ENCODE measurements at places on chromosomes 11 and 22.

DNA sequence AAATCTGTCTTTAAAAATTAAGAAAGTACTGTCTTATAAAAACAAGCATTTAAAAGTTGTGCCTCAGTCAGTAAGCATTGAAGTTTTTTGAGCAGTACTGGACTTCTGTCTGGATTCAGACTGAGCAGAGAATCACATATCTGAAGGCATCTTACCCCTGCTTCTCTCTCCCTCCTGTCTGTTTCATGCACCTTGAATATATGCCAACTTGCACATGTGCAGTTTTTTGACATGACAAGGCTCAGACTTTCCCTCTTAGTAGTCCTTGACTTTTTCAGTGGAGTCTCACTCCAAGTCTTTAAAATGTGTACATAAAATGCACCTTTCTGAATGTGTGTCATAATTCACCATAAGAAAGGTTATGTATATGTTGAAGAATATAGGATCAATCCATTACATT lies 19.8 kb downstream of the SPECC1L start:
- no peak for DNase-seq

- no peak for DNase-seq
Measured at GRCh38 chr11:46275964-46276641, 1.4 kb upstream of the CREB3L1 start.

DNA sequence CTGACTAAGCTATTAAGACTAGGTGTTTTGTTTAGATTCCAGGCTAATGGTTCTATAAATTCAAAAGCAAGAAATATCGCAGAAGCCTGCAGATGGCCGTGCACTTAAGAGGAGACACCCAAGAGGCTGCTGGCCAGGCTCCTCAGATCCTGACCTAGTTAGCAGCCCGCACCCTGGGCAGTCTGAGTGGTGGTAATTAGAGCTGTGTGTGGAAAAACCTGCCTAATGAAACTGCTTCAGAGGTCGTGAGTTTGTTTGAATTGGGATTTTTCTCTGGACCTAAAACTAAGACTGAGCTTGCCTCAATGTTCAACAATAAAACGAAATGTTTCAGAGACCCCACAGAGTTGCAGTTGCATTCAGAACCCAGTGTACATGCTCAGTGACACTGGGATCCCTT lies 627.7 kb downstream of the OPCML start:
- no peak for DNase-seq

- no peak for DNase-seq
Measured at GRCh38 chr11:110435780-110436717, 6.3 kb downstream of the FDX1 start.

- DNase-seq, result no peak
Measured at GRCh38 chr22:28841111-28841510, 40.7 kb upstream of the XBP1 start.

DNA sequence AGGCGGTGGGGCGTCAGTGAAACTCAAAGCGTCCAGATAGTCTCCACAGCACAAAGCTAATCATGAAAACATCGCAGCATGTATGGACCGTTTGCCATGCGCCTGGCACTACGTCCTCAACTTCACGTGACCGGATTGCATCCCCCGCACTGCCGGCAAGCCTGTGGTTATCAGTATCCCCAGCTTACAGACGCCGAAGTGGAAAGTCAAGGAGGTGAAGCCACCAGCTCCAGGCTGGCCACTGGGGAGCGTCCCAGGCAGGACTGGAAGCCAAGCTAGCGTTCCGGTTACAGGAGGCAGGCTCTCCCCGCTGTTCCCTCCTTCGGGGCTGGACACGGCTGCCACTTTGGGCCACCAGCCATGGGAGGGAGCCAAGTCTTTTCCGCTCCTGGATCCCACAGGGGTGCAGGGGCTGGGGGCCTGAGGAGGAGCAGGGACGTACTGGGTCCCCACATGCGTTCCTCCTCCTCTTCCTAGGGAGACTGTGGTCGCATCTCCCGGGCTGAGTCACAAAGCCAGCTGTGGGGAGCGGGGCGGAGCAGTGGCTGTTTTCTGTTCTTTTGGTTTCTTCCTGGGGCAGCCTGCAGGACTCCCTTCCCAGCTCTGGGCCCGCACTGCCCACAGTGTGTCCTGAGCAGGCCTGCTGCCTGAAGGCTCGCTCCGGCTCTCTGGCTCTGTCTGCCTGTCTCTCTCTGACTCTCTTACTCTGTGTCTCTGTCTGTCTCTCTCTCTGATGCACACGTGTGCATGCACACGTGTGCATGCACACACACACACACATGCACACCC lies 4.3 kb upstream of the OSBPL5 start:
- DNase-seq, result no peak

DNA sequence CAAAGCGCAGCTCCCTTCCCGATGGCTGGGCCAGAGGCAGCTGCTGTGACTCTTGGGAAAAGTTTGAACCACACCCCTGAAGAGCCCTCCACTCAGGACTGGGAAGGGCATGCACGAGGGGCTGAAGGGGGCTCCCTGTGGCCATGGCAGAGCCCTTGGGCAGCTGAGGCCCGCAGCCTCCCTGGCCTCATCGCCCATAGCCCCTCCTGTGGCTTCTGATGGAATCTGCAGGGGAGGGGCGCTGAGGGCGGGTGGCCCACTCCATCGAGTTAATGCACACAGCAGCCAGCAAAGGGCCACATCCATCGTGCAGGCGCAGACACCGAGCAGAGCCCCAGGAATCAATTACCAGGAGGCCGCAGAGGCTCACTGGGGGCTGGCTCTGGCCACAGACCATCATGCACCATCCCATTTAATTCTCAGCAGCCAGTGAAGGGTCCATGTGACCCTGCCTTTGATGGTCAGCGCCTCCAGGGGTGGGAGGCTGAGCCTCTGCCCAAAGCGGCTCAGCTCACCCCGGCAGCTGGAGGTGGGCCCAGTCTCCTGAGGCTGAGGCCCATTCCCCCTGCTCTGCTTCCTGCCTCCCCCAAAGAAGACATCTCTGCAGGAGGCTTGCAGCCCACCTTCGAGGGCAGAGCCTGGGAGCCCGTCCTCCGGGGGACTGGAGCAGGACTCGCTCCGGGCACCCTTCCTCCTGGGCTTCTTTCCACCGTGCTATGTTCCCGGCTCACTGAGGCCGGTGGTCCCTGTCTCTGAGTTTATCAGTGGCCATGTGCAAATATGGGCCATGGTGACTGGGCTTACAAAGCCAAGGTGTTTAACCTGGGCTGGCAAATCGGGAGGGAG lies 1410.2 kb downstream of the BRD1 start:
- DNase-seq, result no peak

GRCh38 chr11:110392056-110392455 lies 37.7 kb upstream of the FDX1 start:
- no peak for DNase-seq

- no peak for DNase-seq
Measured at GRCh38 chr11:67435031-67435726, 2.3 kb downstream of the PTPRCAP start.

GRCh38 chr11:35786188-35786587 lies 123.6 kb downstream of the TRIM44 start:
- no peak for DNase-seq

DNA sequence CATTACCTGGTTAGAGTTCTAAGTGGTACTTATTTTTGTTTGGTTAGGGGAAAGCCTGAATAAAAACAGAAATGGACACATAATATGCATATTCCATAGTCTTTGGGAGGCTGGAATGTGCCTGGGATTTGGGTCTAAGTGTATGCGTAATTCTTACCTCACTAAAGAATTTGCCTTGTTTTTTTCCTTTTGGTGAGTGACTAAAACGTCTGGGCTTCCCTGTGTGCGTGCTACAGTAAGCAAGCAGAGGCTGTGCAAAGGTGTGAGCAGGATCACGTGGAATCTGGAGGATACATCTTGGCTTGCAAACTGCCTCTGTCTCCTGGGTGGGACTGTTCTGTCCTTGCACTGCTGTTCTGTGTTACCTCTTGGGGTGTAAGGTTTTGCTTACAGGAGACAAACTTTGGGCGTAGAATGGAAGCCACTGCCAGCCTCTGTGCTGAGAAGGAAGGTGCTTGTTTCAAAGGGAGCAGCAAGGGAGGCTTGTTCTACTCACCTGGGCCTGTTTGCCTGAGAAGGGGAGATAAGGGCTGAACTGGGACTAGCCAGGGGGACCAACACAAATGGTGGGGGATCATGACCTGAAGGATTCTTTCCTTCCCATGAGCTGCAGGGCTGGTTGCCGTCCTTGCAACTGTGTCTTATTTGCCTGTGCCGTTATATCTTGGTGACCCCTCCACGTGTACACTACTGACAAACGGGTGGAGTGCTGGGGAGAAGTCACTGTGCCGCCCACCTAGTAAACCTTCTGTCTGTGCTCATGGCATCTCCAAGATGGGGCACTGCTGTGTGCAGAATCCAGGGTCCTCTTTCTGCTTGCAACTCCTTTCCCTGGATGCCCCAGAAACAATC lies 4.5 kb downstream of the NEAT1 start:
- no peak for DNase-seq

DNA sequence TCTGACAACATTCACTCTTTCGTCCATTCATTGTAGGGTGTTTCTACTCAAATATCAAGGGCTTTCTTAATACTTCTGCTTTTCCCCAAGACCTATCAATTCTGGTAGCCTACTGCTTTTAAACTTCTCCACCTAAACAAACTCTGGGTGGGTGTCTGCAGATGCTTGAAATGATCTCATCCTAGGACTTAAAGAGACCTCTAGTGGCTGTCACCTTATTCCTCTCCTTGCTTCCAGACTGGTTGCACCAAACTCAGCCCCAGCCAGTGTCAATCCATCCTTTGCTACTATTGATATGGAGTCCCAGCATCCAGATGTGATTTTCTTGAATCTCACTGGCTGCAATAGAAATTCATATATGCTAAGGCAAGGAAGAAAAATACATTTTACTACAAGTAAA lies 274.7 kb downstream of the NXPE2 start:
- no peak for DNase-seq

DNA sequence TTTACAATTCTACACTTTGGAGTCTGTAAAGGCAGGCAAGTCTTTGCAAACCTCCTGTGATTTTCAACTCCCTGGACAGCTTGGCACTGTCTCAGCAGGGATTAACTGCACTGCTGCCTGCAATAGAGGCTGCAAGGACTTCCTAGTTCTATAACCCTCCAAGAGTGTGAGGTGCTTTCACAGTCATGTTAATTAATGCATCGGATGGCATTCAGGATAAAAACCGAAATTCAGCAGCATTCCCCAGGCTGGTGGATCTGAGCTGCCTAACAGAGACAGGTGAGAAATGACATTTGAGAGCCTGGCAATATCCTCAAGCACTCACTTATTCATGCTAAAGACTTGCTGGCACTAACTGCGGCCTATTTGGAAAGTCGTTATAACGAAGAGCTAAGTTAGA lies 85.0 kb downstream of the LARGE1 start:
- DNase-seq, result no peak

DNA sequence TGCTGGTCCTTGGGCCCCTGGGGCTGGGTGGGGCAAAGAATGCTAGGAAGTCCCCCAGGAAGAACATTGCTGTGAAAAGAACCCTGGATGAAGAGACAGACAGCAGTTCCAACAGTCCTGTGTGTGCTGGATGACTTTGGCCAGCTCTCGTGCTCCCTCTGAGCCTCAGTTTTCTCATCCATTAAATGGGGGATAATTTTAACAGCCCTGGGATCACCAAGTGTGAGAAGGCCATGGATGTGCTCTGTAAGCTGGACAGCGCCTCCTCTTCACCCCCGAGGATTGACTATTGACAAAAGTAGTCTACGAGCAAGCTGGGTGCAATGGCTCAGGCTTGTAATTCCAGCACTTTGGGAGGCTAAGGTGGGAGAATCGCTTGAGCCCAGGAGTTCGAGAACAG lies 2.5 kb downstream of the LARGE2 start:
- no peak for DNase-seq

GRCh38 chr11:106242718-106243415 lies 165.4 kb downstream of the AASDHPPT start:
- no peak for DNase-seq

DNA sequence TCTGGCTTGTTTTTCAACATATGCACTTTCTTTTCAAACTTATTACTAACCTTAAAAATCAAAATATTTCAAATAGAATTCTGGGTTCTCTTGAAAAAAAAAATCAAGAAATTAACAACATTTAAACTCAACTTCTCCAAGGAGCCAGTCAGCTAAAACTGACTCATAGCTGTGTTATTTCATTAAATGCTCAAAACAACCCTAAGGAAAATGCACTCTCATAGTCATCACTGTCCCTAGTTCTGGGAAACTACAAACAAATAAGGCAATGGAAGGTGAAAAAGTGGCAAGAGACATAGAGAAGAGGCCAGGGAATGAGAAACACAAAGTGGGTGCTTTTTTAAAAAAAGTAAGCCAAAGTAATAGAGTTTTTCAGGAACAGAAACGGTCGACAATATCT lies 4.1 kb upstream of the ARHGAP20 start:
- no peak for DNase-seq

DNA sequence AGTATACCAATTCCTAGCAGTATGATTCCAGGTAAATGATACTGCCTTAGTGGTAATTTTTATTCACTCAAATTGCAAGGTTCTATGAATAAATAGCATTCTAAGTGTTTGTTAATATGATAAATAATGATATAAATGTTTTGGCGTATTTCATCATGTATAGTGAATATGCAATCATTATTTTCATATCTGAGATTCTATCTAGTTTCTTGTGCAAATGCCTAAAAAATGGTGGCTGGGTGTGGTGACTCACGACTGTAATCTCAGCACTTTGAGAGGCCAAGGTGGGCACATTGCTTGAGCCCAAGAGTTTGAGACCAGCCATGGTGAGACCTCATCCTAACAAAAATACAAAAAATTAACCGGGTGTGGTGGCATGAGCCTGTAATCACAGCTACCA lies 13.9 kb downstream of the HIPK3 start:
- no peak for DNase-seq

DNA sequence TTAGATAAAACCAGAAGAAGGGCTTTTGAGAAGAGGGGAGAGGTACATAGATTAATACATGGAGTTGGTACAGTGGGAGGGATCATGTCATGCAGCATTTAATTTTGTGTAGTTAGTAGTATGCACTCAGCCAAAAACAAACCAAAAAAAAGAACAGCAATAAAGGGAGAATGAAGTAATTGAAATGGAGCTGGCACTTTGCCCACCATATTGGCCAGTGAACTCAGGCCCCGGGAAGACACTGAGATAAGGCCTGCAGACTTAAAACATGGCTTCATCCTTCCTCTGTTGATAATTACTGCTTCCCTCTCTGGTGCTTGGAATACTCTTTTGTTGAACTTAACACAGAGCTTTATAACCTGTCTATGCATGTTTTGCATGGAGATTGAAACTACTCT lies 3.1 kb downstream of the PANX1 start:
- DNase-seq, result no peak

GRCh38 chr11:2759228-2760195 lies 59.7 kb upstream of the KCNQ1OT1 start:
- DNase-seq, result no peak

DNA sequence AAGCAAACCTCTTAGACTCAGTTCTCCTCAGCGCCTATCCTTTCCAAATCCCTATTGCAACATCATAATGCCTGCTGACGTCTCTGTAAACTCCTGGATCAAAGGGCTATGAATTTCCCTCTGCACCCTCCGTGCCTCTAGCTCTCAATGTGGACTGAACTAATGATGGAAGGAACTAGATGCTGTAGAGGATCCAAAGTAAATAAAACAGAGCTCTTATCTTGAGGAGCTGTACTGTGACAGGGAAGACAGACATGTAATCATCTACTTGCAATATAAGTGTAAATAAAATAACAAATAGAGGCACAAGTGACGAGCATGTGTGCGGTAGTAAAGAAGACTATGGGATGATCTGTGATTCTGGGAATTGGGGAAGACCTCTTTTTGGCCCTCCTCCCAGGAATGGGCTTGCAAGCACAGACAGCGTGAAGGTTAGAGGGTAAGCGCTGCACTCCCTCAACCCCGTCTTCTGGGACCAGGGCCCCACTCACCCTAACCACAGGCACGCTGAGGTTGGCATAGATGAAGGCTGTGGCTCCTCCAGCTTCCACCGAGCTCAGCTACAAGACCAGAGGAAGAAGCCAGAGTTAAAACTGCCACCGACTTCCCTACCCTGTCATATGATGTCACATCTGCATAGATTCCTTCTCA lies 42.2 kb downstream of the P4HA3 start:
- DNase-seq, result no peak

Data from activated T-cell treated with anti-CD3 and anti-CD28 coated beads for 24 hours (primary cell).